ENCODE measurements at places on chromosomes 6 and 20. TPM values are rescaled to one million over a fixed set of nuclear protein-coding genes. Genes with fewer than 3 reads are reported as not detected.

GRCh38 chr20:15176929-15177328 is 839.5 kb upstream of the FLRT3 start:
- DNase-seq, result no peak

- no peak for DNase-seq
These were observed 257.6 kb downstream of the NRN1 start for GRCh38 chr6:5749016-5749650.

DNA sequence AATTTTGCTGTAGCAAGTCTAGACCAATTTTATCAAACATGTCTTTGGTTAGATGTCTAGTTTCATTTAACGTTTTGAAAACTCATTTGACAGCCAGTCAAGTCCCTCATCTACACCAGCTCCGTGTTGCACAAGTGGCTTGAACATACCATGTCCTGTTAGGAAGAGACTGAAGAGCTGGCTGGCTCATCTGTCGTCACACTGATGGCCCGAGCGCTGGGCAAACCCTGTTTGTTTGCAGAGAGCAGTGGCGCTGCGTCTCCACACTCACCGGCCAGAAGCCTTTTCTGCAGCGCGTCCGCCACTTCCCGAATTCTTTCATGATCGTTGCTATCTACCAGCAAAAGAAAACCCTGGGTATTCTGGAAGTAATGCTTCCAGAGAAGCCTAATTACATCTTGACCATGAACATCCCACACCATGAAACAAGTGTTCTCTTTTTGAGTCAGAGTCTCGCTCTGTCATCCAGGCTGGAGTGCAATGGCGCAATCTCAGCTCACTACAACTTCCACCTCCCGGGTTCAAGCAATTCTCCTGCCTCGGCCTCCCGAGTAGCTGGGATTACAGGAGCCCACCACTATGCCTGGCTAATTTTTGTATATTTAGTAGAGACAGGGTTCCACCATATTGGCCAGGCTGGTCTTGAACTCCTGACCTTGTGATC is 10.7 kb upstream of the TCFL5 start:
- no peak for DNase-seq

GRCh38 chr6:16305246-16305725 is 66.9 kb downstream of the GMPR start:
- no peak for DNase-seq

DNA sequence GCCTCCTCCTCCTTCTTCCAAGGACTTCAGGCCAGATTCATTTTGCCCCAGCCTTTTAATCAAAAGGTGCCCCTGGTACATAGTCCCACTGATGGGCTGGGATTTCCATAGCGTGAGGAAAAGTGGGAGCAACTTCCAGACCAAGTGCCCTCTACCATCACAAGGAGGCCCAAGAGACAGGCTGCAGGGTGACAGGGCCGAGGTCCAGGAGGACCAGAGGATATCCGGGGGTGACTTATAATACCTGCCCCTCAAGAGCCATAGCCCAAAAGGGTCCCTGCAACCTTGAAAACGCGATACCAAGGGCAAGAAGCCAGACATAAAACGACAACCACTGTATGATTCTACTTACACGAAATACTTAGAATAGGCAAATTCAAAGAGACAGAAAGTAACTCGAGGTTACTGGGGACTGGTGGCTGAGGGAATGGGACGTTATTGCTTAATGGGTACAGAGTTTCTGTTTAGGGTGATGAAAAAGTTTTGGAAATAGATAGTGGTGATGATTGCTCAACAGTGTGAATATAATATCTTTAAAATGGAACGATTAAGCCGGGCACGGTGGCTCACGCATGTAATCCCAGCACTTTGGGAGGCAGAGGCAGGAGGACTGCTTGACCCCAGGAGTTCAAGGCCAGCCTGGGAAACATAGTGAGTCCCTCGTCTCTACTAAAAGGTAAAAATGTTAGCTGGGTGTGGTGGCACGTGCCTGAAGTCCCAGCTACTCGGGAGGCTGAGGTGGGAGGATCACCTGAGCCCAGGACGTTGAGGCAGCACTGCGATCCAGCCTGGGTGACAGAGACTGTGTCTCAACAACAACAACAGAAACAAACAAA is 71.9 kb downstream of the NOL4L start:
- no peak for DNase-seq

GRCh38 chr6:88612631-88613030 is 350.8 kb downstream of the RNGTT start:
- no peak for DNase-seq

GRCh38 chr6:56278171-56278591 is 30.8 kb upstream of the COL21A1 start:
- peak; percentile 79 for DNase-seq

DNA sequence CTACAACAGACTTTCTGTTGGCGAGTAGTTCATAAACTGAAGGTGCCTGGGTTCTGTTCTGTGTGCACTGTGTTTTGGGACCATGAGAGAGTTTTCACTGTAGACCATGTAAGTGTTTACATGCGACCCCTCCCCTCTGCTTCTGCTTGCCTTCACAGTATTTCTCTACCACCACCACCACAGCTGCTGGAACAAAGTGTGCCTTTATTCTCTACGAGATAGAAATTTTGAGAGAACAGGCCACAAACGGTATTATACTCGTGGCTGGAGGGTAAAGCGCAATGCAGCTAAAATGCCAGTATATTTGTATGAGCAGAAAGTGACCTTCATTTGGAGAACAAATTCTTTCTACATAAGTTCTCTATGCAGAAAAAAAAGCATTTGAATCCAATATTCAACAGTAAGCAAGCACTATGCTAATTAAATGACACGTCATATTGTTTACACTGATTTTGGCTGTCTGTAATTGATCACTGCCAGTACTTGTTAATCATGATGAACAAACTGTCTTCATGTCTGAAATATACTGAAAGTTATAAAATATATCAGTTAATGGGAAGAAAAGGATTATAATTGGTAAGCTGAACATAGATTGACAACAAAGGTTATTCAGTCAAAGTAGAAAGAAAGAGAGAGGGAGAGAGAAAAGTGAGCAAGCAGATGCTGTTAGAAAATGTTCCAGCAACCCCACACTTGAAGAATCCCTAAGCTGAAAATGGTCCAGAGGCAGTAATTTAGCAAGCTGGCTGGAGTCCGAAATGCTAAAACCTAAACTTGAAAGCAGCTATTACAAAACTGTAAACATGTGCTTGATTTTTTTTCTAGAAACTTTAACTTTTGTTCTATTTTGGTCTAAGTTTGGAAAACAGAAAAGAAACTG is 8.8 kb downstream of the CLDN20 start:
- DNase-seq, result no peak

DNA sequence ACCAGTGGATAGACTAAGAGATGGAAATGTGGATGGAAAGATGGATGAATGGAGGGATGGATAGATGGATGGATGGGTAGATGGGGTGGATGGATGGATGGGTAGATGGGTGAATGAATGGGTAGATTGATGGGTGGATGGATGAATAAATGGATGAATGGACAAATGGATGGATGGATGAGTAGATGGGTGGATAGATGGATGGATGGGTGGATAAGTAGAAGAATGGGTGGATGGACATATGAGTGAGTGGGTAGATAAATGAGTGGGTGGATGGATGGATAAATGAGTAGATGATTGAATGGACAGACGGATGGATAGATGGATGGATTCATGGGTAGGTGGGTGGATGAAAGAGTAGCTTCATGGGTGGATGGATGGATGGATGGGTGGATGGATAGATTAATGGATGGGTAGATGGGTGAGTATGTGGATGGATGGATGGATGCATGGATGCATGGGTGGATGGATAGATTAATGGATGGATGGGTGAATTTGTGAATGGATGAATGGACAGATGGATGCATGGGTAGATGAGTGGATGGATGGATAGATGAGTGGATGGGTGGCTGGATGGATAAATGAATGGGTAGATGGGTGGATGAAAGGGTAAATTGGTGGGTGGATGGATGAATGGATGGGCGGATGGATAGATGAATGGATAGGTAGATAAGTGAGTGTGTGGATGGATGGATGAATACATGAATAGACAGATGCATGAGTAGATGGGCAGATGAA is 29.5 kb upstream of the KCNB1 start:
- DNase-seq, result no peak

DNA sequence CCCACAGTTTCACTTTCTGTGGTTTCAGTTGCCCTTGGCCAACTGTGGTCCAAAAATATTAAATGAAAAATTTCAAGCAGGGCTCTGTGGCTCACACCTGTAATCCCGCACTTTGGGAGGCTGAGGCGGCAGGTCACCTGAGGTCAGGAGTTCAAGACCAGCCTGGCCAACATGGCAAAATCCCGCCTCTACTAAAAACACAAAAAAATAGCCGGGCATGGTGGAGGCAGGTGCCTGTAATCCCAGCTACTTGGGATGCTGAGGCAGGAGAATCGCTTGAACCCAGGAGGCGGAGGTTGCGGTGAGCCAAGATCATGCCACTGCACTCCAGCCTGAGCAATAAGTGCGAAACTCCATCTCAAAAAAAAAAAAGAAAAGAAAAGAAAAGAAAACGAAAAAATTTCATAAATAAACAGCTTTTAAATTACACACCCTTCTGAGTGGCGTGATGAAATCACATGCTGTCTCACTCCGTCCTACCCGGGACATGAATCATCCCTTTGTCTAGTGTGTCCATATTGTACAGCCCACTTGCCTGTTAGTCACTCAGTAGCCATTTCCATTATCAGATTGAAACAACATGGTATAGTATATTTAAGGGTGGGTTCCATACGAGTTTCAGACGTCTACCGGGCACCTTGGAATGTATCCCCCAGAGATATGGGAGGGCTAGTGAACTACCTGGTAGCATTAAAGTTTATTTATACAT is 11.7 kb downstream of the PTPRK start:
- DNase-seq, result no peak

GRCh38 chr6:32568561-32568960 is 21.1 kb downstream of the HLA-DRB1 start:
- DNase-seq, result no peak

- DNase-seq, result no peak
These were observed 341.2 kb downstream of the SAMD5 start for GRCh38 chr6:147849401-147850330.

- no peak for DNase-seq
These were observed 57.4 kb upstream of the EDN3 start for GRCh38 chr20:59242714-59243626.

- DNase-seq, result no peak
These were observed 21.7 kb downstream of the VPS52 start for GRCh38 chr6:33249732-33250630.

DNA sequence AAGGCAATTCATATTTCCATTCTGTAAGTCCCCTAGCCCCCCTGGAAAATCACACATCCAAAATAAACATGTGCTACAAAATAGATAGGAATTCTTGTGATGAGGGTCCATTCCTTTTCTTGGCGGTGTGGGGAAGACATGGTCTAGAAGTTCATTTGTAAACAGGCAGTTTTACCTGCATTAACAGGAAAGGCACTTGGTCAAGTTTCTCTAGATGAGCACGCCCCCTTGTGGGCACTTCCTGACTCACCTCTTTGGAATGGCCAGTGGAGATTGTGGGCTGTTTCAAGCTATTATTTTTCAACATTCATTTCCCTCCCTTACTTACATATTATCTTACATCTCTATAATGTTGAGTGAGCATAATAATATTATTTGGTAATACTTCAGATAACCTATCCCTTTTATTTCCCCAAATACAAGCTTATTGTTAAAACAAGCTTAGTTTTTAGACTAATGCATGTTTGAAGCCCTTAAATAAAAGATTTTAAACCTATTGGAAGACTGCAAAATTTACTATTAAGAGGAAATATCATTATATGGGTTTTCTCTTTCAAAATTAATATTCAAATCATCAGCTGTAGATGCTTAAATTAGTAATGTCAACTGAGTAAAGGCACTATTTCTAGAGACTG is 92.1 kb downstream of the TASP1 start:
- DNase-seq, result peak; percentile 85

- DNase-seq, result no peak
These were observed 14.8 kb downstream of the CST7 start for GRCh38 chr20:24963672-24964505.

GRCh38 chr6:53032849-53033248 is 32.4 kb upstream of the FBXO9 start:
- DNase-seq, result no peak

DNA sequence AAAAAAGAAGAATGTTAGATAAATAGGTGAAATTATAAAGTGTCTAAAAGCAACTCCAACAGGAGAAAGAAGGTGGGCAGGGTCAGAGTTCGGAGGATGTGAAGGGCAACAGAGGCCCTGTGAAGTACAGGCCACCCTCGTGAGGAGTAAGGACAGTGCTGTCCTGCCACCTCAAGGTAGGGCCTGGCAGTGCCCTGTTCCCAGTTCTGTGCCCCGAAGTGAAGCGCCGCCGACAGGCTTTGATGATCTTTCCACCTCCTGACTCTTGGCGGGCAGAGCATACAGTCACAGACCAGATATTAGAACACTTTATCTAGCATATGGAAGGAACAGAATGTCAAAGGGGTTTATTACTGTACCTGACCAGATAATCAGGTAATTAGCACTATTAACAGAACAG is 75.8 kb downstream of the GJA10 start:
- DNase-seq, result no peak

- no peak for DNase-seq
These were observed 31.8 kb upstream of the HBS1L start for GRCh38 chr6:135086414-135086764.

- DNase-seq, result no peak
These were observed 24.4 kb downstream of the TBC1D32 start for GRCh38 chr6:121309768-121310469.

- DNase-seq, result peak; percentile 71
These were observed 27.4 kb downstream of the CBLN4 start for GRCh38 chr20:55977690-55978459.

DNA sequence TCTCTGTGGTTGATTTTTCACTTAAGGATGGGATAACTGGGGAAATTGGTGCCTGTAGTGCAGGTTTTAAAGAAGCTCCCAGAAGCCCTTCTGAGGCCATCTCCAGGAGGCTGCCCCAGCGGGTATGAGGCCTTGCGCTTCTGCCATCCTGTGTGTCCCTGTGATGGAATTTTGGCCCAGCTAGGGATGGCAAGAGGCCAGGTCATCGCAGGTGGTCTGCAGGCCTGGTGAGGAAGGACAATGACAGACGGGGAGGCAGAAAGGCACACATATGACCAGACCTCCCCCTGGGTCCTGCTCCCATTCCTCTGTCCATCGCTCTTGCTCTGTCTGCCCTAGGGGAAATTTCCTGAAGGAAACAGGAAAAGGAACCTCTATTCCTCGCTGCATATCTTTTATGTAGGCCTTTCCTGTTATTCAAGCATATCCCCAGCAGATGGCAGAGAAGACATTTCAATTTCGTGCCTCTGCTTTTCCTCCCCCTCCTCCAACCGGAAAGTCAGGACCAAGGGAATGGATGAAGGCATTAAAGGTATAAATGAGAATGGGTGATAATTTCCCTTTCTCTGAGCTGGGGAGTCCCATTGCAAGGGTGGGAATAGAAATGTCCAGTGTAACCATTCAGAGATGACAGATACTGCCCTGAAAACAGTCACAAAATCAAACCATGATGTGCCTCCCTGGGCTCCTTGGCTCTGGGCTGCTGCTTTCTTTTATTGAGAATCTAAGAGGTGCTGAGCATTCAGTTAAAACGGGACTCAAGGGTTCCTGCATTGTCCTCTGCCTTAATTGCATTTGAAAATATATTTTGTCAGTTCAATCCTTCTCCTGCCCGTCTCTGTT is 17.6 kb upstream of the HLA-F start:
- DNase-seq, result peak; percentile 64

PARD6B gene
- polyA plus RNA-seq, result 0.51 TPM

SLC22A3 gene
- 0.85 TPM for polyA plus RNA-seq

PRR18 gene
- polyA plus RNA-seq, result 22.1 TPM

CCDC170 gene
- polyA plus RNA-seq, result 0.31 TPM

IL17F gene
- polyA plus RNA-seq, result not detected

SEMG1 gene
- not detected for polyA plus RNA-seq

MYCT1 gene
- polyA plus RNA-seq, result 2.2 TPM
